ENCODE measurements at places on chromosomes 2 and 18.

- no peak for DNase-seq
These were observed 216.0 kb downstream of the ACKR3 start for GRCh38 chr2:236785611-236786057.

DNA sequence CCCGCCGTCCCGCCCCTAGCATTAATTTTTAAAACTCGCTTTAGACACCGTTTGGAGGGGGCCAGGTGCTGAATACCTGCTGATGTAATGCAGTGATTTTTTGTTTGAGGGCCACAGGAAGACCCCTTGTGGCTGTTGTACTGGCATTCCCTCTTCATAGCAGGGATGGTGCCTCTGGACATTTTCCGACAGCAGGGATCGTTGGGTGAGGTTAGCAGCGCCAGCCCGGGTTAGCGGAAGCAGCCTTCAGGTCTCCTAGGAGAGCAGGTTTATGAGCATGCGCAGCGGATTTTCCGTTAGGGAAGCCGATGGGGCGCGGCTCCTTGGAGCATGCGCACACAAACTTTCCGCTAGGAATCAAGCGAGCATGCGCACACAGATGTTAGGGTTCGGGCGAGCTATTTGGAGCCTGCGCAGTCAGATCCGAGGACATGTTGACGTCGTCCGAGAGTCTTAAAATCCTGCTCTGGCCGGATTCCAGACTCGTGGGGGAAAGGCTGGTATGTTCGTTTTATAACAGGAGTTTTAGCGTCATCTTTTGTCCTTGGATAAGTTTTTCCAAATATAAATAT, 17.2 kb upstream of the C2orf74 start:
- DNase-seq, result peak; percentile 94

- no peak for DNase-seq
These were observed 1365.5 kb upstream of the CELF4 start for GRCh38 chr18:38930881-38931753.

DNA sequence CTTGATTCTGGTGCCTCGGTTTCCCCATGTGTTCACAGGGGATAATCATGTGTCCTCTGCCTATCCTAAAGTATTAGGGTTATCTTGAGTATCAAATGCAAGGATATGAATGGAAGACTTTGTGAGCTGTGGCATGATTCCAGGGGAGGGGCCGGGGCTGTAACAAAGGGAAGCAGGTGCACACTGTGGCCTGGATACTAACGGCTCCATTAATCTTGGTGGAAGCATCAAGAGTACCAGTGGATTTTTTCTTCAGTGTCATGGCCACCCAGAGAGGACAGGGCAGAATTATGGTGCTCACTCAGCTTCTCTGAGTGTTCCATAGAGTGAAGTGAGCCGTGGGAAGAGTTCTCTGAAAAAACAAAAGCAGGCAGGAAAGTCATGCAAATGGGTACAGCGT, 320.1 kb downstream of the ALK start:
- DNase-seq, result no peak

DNA sequence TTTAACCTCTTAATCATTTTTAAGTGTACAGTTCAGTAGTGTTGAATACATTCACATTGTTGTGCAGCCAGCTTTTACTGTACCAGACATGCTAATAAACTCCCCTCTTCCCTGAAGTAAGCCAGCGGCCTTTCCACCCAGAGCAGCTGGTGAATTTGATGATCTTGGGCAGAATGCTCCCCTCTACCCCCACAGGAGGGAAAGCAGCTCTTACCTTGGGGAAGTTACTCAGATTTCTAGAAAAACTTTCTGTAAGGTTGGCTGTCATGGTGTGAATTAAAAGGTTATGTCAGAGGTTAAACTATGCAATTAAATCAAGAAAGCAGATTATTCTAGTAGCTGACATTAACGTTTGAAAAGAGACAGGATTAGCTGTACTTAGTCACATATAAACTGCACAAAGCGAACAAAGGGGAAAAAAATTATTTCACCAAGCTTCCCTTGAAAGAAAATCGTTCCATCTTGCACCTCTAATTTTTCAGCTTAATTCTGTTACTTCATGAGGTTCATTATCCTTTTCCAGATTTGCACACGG, 398.5 kb upstream of the NRP2 start:
- DNase-seq, result no peak

GRCh38 chr2:202122980-202123720, 50.1 kb downstream of the KIAA2012 start:
- no peak for DNase-seq

DNA sequence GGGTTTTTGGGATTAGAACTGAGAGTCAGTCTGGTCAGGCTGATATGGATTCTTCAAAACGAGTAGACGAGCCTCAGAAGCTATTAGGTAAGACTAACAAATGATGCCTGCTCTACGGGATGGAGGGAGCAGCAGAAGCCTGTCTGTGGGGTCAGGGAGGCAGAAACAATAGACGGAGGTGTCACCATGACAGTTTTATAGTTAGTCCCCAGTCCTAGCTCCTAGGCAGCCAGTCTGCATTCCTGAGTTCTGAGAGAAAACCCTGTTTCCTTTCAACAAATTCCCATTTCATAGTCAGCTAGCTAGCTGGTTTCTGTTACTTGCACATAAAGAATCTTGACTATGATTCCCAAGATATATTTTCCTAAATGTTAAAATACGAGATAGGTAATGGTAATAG, 542.1 kb downstream of the PID1 start:
- no peak for DNase-seq

DNA sequence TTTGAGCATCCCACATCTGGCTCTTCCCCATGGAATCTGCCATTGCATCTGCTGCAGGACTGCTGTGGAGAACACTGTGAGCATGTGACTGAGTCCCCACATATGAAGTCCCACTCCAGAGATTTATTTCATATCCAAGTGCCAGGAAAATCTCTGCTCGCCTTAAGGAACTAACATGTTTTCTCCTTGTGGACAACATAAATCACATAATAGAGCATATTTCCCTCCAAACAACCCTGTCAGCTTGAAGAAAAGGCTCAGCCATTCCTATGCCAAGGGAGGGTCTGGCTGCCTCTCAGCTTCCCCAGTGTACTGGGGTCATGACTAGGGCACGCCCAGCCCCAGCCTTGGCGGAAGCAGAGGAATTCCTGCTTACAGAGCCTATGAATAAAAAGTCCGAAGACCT, 193.7 kb downstream of the DNER start:
- no peak for DNase-seq

- no peak for DNase-seq
These were observed 6.1 kb downstream of the TGIF1 start for GRCh38 chr18:3455907-3456685.

GRCh38 chr2:135997380-135997779, 12.0 kb upstream of the DARS1 start:
- no peak for DNase-seq

- DNase-seq, result no peak
These were observed 66.2 kb downstream of the BCL2L11 start for GRCh38 chr2:111186933-111187332.

DNA sequence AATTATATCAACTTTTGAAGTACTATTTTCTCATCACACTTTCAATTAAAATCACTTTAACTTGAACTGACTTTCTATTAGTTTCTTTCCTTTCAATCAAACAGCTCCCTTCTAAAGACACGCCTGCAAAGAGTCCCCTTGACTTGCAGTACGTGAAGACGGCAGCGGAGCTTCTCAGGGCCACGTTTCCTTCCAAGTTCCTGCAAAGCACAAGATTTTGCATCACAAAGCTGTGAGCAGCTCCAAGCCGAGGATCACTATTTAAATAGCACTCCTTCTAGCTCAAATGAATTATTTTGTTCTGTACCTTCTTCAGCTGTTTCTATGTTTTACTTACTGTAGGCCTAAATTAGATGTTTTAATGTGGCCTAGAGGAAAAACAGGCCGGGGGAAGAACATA, 30.8 kb downstream of the SH3YL1 start:
- no peak for DNase-seq

GRCh38 chr2:112642966-112643365, 2.8 kb upstream of the SLC20A1 start:
- DNase-seq, result no peak

DNA sequence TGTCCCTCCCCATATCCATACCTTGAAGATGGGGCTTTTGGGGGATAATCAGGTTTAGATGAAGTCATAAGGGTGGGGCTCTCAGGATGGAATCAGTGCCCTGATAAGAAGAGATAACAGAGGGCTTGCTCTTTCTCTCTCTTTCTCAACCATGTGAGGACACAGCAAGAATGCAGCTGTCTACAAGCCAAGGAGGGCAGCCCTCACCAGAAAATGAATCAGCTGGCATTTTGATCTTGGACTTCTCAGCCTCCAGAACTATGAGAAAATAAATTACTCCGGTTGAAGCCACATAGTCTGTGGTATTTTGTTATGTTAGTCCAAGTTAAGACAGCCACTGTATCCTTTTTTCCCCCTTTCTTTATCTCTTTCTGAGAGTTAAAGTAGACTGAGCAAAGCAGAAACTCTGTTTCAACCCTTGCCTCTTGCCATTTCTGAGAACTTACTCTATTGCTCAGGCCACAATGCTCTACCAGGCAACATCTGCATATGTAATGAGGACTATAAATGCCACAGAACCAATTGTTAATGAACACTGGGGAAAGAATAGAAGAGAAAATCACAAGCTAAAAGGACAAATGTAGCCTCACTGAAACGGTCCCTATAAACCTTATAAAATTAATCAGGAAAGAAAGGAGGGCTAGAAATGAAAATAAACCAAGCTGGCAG, 56.9 kb downstream of the SRBD1 start:
- DNase-seq, result no peak

DNA sequence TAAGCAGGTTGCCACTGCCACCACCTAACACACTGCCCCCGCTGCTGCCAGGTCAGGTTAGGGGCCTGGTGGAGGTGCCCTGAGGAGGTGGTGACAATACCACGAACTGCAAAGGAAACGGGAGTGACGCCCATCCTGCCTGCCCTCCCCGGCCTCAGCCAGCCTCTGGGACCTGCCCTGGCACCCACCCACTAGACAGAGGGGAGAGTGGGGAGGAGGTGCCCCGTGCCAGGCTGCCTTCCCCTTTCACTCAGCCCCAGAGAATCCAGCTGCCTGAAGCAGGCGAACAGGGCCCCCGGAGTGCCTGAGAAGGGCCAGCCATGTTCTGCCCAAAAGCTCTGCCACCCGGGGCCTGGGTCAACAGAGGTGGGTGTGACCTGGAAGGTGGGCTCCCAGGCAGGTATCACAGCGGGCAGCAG, 44.5 kb upstream of the FOSL2 start:
- no peak for DNase-seq

GRCh38 chr2:153823880-153824279, 47.8 kb upstream of the GALNT13 start:
- no peak for DNase-seq

- no peak for DNase-seq
These were observed 594.3 kb upstream of the NETO1 start for GRCh38 chr18:73462092-73462491.

DNA sequence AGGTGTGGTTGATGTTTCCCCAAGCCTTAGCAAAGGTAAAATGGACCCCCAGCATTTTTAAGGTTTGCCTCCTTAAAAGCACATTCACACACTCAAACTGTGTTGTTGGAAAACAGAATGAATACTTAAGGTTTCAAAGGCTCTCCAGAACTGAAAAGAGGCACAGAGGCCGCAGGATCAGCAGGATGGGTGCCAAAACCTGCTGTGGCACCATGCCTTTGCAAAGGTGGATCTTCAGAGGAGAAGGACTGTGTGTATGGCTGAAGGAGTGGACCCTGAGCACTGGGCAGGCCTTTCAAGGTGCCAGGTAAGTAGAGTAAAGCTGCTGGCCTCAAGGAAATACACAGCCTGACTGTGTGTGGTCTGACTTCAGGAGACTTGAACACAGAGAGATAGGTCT, 127.3 kb downstream of the XRCC5 start:
- no peak for DNase-seq

GRCh38 chr2:134284119-134284670, 30.3 kb downstream of the MGAT5 start:
- no peak for DNase-seq

- no peak for DNase-seq
These were observed 12.1 kb downstream of the TTL start for GRCh38 chr2:112493858-112494648.

DNA sequence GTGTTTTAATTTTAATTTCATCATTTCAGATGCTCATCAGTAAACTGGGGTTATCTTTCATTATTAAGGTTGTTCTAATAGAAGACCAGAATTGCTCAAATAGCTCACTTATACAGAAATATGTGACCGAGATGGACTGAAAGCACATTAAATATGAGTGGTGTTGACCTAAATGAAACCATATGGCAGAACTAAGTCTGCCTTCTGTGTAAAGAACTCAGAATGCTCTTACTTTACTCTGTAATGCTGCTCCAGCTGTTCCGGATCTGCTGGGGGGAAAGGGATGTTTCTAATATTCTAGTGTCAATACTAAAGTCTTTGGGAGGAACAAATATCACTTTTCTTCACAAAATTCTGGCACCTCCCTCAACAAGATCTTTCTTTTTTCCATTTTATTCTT, 131.0 kb downstream of the DPP4 start:
- DNase-seq, result no peak

DNA sequence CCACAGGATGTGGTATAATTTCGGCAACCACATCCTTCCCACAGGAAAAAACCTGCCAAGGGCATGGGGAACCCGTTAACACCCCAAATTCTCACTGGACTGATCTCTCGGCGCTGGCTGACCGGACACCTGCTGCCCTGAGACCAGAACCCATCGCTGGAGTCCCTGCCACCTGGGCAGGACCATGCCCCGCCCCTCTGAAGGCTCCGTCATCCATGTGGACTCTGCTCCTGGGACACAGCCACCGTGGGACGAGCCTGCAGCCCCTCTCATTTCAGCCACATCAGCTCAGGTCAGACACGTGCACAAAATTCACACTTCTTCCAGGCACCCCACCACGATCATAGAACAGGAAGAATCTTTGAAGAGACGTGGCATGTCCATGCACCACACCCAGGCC, 108.2 kb downstream of the ZNF516 start:
- no peak for DNase-seq

DNA sequence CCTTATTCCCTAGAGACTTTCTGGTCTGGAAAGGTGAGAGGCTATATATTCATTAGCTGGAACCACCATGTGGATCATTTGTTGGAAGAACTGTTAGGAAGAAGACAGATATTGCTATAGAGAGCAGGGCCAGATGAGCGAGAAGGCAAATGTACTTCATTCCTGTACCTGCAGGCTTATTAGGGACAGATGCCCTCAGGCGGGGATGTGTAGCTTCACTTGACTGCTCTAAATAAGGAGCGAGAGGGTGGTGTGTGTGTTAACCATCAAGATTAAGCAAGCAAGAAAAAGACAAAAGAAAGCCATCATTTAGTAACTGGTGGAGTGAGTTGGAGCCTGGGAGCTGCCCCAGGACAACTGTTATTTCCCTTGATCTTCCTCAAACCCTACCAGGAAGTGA, 36.4 kb downstream of the NEDD4L start:
- DNase-seq, result no peak

DNA sequence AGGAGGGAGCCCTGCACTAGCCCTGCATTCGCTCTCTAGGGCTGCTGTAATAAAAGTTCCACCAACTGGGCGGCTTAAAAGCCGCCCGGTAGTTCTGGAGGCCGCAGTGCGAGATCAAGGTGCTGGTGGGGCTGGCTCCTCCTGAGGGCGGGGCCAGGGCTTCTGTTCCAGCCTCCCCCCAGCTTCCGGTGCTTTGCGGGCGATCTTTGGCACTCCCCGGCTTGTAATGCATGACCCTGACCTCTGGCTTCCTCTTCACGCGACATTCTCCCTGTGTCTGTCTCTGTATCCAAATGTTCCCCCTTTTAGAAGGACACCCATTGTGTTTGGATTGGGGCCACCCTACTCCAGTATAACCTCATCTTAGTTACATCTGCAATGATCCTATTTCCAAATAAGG, 84.5 kb downstream of the ZCCHC2 start:
- no peak for DNase-seq

- DNase-seq, result no peak
These were observed 1.2 kb downstream of the ASAP2 start for GRCh38 chr2:9207641-9208311.
